Right renal cortex interstitium (tissue), 3 donors: ENCODE measurements at places on chromosomes 16 and 17. TPM values are rescaled to one million over a fixed set of nuclear protein-coding genes. Genes with fewer than 3 reads are reported as not detected.

GRCh38 chr16:11250786-11251524 lies 5.0 kb downstream of the SOCS1 start:
- no peak for DNase-seq

DNA sequence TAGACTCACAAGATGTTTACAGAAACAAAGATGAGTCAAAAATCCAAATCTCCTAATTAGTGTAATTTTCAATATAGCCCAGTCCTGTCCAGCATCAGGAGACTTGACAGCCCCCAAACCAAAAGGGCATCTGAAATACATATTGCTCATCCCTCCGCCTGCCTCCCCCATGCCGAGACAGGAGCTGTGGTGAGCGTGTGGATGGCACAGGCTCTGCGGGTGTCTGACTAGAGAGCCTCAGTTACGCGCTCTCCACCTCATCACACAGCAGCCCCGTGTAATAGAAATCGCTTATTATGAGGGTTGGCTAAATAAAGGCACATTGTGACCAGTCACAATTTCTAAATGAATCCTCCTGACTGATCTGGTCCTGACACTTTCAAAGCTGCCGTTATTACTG lies 43.1 kb upstream of the CBLN1 start:
- DNase-seq: no peak

DNA sequence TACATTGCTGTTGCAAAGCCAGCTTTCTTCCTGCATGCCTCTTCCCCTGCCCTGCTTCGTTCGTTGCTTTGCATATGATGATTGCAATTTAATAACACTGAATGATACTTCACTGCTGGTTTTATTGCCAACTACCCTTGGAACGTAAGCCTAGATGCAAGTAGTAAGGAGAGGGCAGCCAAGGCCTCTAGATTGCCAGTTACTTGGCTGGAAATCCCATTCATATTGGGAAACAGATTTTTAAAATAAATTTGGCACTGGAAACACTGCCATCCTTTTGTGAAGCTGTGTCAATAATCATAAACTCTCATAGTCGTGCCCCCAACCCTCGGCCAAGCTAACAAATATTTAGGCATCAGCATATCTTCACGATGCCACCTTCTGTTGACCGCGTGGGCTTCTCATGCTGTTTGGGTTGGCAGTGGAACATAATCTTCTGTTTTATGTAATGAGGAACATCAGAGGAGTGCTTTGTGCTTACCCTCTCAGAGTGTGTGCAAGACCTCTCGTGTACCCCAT lies 86.5 kb downstream of the MAP2K6 start:
- DNase-seq: no peak

DNA sequence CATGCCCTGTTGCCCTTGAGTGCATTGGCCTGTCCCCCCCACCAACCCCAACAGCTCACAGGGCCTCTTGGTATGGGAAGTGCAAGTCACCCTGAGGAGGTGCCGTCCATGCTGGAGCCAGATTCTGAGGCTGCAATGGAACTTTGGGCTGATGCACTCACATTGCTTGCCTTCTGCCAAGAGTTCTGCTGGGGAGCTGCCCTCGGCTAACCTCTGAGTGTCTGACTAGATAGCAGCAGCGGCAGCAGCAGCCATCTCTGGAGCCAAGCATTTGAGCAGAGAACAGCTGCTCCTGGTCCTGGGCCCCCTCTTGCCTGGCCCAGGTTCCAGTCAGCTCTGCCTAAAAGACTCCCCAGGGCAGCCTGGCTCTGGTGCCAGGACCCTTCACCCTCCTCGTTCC lies 61.5 kb downstream of the GNAO1 start:
- DNase-seq: no peak

DNA sequence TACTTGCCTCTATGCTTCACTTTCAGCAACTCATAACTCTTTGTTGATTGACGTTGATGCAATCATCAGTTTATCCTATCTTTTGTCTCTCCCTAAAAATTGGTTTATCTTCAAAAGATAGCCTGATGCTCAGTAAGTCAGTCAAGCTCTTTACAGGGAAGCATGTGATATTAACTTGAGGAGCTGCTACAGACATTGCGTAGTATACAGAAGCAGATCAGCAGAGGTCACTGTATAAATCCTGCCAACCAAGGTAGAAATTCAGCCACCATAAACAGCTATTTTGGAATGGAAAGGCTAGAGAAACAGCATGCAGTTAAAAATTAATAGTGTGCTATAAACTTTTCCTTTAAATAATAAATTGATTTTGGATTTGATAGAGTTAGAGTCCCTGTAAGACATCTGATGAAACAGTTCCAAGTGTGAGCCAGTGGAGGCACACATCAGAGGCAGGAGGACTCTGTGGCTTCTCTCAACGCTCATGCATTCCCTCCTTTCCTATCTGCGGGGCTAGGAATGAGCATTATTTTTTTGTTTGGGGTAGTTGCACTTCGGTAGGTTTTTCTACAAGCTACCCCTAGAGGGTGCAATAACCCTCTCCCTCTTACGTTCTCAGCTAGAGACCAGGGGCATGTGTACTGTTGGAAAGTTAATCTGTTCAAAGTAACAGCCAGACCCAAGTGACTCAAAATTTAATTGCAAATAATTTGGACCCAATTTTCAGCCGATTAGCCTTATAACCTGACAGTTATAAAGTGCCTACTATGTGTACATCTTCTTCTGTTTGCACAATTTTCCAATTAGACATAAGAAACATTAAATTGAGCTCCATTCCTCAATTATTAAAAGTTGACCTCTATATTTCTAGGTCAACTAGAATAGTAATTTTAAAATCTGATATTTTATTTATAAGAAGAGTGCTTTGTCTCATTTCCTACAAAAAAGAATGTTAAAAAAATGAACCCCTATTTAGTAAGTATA lies 647.7 kb upstream of the SOX9 start:
- no peak for DNase-seq

DNA sequence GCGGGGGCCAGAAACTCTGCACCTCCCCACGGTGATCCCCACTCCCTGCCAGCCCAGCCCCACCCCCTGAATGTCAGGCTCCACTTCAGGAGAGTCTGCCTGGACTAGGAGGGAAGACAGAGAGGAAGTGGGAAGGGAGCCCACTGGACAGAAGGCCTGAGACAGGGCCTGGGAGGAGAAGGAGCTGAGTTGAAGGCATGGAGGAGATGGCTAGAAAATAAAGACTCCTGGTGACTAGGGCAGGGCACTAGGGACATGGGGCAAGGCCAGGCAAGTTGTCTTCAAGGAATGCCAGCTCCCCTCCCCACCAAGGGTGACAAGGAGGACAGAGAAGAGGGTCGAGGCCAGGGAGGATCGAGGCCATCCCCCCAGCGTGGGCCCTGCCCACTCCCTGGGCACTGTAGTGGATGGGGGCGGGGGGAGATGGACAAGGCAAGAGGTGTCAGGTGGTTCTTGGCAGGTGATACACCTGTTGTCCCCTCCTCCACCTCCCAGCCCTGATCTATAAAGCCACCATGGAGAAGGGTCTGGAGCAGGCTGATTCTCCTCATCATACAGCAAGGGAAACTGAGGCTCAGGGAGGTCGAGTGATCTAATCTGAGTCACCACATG lies 19.7 kb downstream of the SRCIN1 start:
- DNase-seq: no peak

- DNase-seq: no peak
These were observed 7.8 kb upstream of the TEX2 start for GRCh38 chr17:64270885-64271284.

DNA sequence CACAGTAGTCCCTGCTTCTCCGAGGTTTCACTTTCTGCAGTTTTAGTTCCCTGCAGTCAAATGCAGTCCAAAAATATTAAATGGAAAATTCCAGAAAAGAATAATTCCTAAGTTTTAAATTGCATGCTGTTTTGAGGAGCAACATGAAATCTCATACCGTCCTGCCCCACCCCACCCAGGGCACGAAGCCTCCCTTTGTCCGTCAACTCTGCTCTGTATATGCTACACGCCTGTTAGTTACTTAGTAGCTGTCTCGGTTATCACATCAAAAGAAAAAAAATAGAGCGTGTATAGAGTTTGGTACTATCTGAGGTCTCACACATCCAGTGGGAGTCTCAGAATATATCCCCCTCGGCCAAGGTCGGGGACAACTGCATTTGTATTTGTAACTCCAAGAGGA lies 129.4 kb upstream of the NOL11 start:
- no peak for DNase-seq

DNA sequence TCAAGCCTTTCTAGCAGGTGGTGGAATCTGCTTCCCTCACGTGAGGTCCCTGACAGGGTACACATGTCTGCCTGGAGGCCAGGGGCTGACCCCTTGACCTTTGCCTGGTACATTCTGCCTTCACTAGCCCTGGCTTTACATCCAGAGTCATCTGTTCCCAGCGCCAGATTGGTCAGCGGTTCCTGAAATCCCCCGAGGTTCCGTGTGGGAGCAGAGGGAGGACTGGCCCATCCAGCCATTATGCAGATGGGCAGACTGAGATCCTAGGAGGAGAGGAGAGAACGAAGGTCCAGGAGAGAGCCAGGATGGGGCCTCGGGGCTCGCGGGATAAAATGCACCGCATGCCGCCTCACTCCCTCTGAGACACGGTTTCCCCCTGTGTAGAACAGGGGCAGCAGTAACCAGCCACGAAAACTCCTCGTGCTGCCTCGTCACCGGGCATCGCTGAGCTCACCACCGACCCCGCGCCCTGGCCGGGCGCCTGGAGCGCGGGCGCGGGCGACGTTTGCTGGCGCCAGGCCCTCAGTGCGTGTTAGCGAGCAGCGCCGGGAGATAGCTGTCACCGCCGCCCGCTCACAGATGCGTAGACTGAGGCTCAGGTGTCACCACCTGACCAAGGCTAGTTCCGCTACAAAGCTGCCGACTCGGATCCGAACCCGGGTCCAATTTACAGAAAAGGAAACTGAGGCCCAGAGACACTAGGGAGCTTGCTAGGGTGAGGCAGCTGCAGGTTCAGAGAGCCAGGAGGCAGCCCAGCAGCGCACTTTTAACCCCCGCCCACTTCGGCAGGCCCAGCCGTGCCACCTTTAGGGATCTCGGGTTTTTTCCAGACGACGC lies 811 bp upstream of the MAP2K3 start:
- no peak for DNase-seq

GRCh38 chr17:50303051-50303450 lies 28.8 kb downstream of the TMEM92 start:
- DNase-seq: no peak

- no peak for DNase-seq
These were observed 116.8 kb upstream of the SOX9 start for GRCh38 chr17:72004011-72004427.

ATP6V0C gene
- 148 TPM for polyA plus RNA-seq

ADAP2 gene
- 2.3 TPM for polyA plus RNA-seq

SLC2A4 gene
- 2.2 TPM for polyA plus RNA-seq
